ENCODE measurements at places on chromosomes 5 and 9.

DNA sequence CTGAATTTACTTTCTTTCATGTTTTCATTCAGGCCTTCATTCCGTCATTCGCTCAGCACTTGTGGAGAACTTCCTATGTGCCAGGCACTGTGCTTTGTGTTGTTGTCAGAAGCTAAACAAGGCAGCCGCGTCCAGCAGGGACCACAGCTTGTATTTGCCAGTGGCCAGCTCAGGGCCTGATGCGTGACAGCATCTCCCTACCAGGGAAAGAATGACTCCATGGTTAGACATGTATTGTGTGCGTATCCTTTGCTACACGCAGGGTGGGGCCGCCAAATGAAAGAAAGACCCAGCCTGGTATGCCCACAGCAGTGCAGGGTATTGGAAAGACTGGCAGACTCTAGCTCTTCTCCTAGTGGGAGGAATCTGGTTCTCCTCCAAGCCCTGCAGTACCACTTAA, 4.7 kb upstream of the COL27A1 start:
- no peak for DNase-seq

DNA sequence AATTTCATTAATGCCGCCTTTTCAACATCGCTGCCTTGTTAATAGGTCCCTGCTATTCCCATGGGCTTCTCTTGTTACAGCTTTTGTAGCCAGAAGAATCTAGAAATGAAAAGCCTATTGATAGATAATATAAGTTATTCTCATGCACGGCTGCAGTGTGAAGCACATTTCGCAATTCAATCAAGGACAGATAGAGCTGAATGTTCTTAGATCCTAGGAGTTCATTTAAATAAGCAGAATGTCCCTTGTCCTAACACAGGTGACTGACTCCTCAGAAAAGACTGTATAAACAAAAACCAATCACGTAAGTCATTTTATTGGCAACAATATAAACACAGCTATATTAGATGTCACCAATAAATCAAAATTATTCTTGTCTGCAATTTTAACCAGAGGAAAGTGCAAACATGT, 9.4 kb downstream of the GLIS3 start:
- DNase-seq, result no peak

DNA sequence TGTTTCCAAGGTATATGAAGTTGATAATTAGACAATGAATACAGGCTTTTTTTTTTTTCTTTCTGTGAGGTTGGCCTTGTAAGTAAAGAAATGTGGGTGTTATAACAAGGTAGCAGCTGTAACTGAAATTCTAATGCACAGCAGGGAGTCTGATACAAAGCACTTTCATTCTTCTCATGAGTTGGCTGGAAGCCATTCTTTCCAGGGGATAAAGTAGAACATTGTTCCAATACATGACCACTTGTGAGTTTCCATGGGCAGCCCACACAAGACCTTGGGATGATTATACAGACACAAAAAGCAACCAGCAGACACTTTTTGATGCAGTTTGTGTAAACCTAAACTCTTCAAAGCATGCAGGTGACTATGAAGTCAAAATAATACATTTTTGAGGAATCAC, 1785.9 kb upstream of the WWC1 start:
- DNase-seq, result no peak

DNA sequence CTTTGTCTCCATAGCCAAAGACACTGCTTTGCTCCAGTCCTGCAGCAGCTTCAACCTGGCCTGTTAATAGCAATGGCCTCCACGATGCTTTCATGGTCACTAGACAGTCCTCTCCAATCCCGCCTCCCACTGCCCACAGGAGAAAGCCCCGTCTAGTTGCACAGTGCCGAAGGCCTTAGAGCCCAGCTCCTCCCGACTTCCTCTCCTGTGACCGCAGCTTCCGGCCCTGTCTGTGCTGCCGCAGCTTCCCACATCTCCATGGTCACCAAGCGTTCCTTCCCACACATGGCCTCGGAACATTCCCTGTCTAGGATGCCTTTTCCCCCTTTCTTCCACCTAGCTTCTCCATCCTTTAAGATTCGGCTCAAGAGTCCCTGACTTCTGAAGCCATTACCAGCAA, 23.4 kb downstream of the PCA3 start:
- no peak for DNase-seq

DNA sequence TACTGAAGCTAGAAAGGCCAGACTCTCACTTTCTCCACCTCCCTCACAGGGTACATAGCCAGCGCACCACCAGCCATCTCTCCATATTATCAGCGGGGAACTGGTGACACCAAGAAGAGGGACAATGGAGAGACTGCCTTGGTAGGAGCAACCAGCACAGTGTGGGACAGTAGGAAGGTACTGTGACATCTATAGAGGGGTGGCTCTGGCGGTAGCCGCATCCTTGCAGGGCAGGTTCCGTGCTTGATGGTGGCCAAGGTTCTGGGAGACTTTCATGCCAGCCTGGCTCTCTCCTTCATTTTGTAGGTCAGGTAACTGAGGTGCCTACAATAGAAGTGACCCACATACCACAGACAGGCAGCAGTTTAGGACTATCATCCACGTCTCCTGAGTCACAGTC, 65.5 kb upstream of the SMIM23 start:
- no peak for DNase-seq

DNA sequence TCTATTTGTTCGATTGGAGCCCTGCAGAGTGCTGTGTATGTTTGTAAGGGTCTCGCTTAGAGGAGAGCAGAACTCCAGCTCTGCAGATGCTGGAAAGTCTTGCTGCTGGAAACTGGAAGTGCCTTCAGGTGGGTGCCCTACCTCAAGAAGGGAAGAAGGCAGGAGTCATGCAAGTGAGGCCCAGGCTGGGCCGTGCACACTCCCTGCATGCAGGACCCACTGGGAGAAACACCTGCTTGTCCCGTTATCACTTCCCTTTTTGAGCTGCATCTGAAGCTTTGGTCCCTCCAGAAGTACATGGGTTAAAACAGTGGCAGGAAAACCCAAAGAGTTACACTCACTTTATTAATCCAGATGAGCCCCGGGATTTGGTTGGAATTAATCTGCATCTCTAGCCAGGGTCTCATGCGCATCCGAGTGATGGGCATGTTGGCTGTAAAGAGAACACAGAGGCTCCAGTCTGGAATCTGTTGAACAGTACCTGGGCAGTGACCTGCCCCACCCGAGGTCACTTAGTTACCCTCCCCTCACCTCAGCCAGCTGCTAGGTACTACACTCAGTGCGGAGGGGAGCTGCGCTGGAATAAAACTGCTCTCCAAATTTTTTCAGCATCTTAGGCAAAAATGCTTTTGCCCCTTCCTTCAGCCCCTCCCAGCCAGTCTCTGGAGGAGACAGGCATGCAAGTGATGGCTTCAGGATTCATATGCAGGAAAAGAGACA, 1.4 kb downstream of the IRF1 start:
- no peak for DNase-seq

DNA sequence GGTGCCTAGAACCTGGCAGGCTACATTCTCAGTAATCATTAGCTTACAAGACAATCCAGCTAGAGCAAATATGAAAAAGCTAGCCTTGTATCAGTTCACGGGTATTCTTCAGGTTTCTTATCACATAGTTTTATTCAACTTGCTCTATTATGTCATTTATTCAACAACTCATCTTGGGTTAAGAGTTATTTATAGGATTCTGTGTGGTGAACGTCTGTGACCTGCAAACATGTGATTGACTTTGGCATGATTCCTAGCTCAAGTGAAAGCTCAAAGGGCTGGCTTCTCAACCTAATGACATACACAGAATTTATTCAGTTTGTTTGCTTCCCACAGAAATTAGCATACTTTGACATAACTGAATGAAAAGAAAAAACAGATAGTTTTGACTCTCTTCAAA, 173.1 kb downstream of the PLPPR1 start:
- no peak for DNase-seq

DNA sequence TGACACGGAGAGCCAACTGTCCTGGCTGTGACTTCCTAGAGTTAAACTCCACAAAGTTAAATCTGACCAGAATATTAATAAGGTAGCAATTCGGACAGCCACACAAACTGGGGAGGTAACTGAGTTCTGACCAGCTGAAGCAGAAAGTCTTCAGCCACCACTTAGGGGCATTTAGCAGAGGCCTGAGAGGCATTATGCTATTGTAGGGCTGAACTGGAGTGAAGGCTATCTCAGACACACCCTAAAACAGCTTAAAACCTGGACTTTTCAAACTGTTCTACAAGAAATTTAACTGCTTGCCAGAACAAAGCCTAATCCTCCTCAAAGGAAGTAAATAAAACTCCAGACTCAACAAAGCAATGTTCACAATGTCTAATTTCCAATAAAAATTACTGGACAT, 32.4 kb downstream of the RANBP6 start:
- DNase-seq, result no peak

DNA sequence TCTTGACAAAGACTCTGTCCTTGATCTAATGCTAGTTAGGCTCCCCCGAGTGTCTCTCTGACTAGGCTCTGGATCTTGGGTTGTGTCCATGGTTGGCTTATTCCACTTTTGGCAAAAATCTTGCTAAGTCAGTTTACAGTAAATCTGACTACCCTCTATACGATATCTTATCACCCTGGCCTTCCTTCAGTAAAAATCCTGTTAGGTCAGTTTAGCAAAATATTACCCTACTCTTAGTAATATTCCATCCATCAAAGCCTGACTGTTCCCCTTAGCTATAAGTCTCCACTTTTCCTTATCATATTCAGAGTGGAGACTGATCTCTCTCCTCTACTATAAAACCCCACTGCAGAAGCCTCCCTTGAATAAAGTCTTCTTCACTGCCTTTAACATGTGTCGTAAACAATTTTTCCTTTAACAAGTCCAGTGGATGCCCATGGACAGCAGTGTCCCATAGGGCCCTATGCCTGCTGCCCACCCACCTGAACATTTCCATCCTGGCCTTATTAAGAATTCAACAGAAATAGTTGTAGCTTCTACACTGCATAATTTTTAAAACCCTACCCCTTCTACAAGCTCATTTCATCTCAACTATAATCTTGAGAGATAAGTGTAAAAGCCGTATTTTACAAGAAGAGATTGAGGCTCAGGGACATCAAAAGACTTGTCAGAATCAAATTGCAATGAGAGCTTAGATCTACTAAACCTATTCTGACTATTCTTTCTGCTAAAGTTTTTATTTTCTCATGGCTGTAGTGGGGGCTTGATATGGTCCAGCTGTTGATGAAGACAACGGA, 22.3 kb downstream of the MINAR2 start:
- DNase-seq, result no peak

- no peak for DNase-seq
Measured at GRCh38 chr9:19378164-19378563, 1.9 kb downstream of the RPS6 start.

- no peak for DNase-seq
Measured at GRCh38 chr5:108637134-108637533, 110.6 kb upstream of the FER start.

DNA sequence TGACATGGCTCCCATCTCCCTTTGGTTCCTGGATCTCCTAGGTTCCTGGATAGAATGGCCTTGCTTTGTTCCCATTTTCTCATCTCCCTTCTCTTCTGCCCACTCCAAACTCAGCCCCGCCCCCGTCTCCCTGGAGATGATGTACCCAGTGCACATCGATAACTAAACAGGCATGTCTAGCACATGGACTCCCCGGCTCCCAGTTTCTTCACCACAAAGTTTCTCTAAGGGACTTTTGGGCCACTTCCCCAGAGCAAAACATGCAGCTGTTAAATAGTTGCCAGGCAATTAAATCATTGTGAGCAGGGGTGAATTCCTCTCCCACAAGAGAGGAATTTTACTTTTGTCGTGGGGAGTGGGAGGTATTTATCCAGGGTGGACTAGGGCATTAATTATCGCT, 259.0 kb downstream of the GADD45G start:
- DNase-seq, result no peak

DNA sequence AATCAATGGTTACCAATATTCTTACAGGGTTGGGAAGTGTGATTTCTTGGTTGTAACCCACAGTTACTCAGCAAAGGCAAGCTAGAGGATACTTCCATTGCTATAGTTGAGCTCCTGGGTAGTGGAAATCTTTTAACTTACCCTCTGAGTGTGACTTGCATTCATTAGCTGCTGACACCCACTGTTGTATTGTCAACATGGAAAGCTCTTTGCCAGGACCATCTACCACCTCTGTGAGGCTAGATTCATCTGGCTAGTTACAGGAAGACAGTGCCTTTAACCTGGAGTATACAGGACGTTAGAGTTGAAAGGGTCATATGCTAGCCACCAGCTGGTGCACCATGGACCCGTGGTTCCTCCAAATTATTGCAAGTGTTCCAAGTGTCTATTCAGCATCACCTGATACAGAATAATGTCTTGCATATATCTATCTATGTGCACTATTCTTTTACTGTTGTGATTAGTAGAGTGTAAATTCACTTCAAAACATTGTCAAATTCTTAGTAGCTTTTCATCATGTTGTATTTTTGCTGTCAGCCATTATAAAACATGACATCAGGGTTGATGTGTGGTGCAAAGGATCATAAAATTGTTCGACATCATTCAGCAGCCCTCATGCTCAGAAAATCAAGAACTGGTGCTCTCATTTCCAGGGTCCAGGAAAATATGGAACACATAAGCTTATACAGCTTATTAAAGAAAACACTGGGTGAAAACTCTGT, 239.0 kb downstream of the PJA2 start:
- DNase-seq, result no peak

DNA sequence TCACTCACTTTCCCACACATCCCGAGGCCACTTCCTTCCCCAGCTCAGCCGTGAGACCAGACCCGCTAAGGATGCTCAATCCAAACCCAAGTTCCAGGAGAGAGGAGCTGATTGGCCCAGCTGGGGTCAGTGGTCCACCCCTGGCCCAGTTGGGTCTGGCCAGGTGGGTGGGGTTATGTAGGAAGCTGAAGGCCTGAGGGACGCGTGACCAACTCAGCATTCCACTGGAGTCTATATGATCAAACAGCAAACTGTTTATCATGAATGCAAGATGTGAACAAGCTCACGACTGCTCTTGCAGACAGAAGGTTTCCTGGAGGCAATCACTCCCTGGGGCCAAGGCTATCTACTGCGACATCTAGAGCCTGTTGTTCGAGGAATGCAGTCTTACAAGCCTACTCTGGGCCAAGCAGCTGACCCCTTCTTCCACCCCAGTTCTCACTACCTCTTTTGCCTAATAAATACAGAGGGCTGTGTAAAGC, 4.9 kb upstream of the RAPGEF1 start:
- no peak for DNase-seq

GRCh38 chr5:175821790-175822211, 49.6 kb upstream of the CPLX2 start:
- DNase-seq, result no peak

- no peak for DNase-seq
Measured at GRCh38 chr5:159047086-159047485, 52.6 kb downstream of the EBF1 start.

DNA sequence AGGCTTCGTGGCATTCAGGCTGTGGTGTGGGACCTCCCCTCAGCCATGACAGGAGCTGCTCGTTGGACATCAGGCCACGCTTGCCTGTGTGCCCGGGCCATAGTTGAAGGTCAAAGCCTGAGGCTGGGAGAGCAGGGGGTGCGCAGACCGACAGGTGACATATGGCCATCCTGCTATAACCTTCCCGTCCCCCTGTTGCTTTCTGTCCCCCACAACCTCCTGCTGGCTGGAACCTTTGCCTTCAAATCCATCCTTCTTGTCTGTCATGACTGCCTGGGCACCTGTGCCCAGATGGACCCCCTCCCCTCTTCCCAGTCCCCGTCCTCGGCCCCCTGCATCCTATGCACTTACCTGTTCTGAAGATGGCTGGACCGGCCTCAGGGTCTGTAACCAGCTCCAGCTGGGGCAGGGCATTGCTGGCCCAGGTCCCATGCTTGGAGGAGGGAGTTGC, 83.2 kb downstream of the WNK2 start:
- DNase-seq, result no peak

GRCh38 chr5:119217183-119217582, 138.6 kb upstream of the TNFAIP8 start:
- no peak for DNase-seq
